ENCODE measurements at places on chromosomes 5 and 9.

DNA sequence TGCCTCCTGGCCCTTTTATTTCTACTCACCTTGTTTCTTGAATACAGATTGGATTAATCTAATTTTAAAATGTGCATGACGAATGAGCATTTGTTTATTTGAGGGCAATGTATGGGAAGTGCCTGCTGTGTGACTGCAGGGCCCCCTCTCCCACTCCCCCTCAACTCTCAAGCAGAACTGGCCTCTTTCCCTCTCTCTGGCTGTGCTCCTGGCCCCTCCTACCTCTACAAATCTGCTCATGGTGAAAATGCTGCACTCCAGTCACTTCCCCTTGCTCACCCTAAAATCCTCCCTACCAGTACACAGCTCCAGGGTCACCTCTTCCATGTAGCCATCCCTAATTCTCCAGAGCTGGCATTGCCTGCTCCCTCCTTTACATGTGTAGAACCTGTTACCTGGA, 17.2 kb upstream of the NDST1 start:
- DNase-seq = no peak

GRCh38 chr5:35979715-35980114, 11.5 kb downstream of the UGT3A1 start:
- no peak for DNase-seq

DNA sequence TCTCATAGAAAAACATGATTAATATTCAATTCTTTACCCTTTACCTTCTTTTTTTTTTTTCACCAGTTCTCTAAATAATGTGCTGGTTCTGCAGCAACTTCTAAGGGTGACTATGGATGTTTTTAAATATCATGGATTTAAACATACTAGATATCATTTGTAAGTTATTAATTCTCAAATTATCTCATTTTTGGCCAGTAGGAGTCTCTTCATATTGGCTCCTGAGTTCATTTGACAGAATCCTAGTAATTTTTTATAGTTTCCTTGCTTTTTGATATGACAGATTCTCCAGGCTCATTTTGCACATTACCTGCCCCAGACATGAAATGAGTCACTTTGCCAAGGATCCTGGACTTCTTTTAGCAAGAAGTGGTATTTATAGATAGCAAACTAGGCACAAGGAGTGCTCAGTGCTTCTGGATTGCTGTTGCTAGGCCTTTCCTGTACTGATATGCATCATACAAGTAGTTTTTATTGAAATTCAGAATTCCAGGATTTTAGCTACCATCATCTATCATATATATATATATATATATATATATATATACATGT, 201.3 kb upstream of the IL12B start:
- peak; percentile 8 for DNase-seq

DNA sequence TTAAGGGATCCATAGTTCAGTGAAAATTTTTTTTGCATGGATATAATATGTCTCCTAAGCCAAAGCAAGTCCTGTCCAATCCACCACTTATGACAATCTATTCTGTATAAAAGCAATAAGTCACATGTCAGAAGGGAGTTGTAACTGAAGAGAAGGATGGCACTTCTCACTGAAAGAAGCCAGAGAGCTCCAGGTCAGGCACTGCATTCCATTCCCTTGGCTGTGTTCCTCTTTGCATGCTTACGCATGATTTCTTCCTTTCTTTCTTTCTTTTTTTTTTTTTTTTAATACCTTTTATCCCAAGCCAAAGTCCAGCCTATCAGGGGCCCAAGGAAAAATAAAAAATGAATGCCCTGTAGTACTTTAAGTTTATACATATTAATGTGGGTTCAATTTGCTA, 39.8 kb downstream of the MAMDC2 start:
- no peak for DNase-seq

DNA sequence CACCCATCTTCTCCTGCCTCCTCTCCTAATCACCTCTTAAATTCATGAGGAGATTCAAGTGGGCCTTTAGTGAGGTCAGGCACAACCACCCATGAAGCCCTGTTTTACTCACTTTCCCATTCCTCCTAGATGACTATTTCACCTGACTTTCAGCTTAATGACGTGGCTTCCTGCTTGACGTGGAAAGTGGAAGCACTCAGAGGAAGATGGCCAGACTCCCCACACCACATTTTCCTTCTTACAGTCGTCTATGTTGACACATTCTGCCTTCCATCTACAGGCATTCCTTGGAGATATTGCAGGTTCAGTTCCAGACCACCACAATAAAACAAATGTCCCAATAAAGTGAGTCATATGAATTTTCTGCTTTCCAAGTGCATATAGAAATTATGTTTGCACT, 146.4 kb upstream of the TAS2R1 start:
- DNase-seq = no peak

- no peak for DNase-seq
Observed at GRCh38 chr5:31867219-31867618, 228.3 kb downstream of the PDZD2 start.

GRCh38 chr5:112914584-112914983, 7.4 kb downstream of the REEP5 start:
- DNase-seq = no peak

DNA sequence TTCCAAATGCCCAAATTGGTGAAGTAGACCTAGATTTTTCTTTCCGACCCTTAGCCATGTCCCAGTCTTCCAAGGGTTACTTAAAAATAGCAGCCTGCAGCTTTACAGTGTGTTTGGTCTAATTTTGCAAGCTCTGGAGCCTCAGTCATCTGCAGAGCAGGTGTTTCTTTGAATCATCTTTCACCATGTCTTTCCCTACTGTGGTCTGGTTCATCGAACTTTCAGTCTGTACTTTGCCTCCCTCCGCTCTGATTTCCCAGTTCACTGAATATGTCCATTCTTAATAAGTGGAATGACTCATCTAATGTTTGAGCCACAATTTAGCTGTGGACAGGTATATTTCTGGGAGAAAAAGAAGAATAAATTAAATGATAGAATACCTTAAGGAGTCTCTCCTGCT, 1060.7 kb downstream of the EFNA5 start:
- no peak for DNase-seq

GRCh38 chr9:92048924-92049625, 66.1 kb downstream of the SPTLC1 start:
- no peak for DNase-seq

GRCh38 chr5:124655251-124655917, 91.1 kb downstream of the ZNF608 start:
- no peak for DNase-seq

DNA sequence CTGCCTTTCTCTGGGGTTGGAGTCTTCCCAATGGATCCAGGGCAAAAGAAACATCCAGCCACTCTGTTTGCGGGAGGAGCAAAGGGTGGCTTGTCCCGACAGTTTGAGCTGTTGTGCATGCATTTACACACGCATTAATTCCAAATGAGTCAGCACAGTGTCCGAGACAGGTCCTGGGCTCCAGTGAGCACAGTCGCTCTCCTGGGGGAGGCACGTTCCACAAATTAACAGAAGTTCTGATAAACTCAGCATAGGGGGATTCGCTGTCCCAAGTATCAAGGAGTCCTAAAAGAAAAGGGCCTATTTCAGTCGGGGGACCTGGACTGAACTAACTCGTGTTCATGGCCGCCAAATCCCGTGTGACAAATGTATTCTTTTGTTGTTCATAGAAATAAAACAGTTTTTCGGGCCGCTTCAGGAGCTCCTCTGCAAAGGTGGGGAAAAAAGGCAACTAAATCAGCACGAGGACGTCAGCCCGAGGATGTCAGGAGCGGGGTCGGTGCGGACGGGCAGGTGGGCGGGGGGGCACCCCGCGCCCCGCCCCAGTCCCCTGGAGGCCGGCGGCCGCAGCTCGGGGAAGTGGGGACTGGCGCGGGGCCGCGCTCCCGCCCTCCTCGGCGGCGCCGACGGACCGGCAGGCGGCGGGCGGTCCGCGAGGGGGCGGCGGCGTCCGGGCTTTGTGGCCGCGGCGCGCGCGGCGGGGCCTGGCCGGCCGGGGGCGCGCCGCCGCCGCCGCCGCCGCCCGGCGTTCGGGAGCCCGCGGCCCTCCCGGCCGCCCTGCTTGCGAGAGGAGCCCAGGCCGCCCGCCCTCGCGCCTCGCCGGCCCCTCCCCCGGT, at the start of gene MSANTD3:
MSANTD3 (plus strand) TSS at position 614 of the 836 bp plus-strand sequence. CDS start 14,796 bp downstream, outside the sequence.
- DNase-seq = no peak

GRCh38 chr9:16744394-16744793, 126.1 kb downstream of the BNC2 start:
- no peak for DNase-seq

- no peak for DNase-seq
Observed at GRCh38 chr5:123936548-123936947, 424.6 kb downstream of the CSNK1G3 start.

- DNase-seq = peak; percentile 24
Observed at GRCh38 chr5:122312591-122313406, 762 bp downstream of the SNCAIP start.

DNA sequence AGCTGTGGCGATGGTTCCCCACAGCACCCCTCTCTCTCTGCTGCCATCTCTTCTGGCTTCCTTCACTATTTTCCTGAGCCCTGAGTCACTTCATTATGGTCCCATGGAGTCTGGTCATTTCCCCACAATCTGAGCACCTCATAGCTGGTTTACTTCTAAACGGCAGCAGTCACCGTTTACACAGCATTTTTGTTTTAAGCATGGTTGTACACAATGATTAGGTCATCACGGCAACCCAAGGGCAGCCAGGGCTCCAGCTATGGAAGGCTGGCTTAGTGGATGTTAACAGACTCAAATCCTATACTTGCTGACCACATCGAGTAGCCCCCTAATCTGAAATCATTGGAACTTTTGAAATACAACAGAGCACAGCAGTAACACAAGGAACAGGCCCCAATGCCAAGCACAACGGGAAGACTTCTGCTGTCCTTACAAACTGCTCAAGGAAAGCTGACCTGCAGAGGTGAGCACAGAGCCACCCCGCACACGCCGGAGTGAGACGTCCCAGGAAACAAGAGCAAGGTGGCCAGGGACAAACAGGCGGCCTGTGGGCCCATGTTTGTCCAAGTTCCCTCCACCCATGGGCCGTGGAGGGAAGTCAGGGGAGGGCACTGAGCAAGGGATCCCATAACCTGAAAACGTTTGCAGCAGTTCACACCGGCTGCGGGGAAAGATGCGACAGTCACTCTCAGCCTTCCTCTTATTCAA, 22.9 kb downstream of the CAMSAP1 start:
- no peak for DNase-seq

DNA sequence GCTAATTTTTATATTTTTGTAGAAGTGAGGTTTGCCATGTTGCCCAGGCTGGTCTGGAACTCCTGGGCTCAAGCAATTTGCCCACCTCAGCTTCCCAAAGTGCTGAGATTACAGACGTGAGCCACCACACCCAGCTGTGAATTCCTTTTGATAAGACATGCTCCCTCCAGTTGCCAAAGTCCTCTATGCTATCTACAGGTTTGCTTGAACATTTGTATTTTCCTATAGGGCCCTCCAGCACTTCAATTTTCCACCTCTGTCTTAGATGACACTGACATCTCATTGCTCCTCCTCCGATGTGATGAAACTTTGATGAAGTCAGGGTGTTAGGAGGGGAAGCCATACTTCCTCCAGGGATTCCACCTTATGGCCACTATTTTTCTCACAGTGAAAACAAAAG, 25.2 kb upstream of the CTSV start:
- no peak for DNase-seq

- DNase-seq = no peak
Observed at GRCh38 chr9:82805027-82805426, 257.9 kb downstream of the RASEF start.

DNA sequence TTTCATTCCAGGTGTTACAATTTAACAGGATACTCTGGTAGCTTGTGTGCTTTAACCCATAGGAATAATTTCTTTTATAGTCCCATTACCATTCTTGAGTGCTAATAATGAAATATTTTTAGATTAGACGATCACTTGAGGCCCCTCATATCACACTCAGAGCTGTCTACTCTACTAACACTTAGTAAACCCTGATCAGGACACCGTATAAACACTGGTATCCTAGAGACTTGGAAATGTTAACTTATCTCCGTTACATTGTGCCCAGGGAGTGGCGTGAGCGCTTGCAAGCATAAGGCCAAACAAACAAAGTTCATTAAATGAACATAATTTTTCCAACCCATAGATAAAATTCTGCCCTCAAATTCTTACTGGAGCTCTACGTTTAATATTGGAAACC, 42.2 kb upstream of the RFX3 start:
- DNase-seq = no peak

- no peak for DNase-seq
Observed at GRCh38 chr5:61333321-61333953, 1.4 kb downstream of the ZSWIM6 start.

DNA sequence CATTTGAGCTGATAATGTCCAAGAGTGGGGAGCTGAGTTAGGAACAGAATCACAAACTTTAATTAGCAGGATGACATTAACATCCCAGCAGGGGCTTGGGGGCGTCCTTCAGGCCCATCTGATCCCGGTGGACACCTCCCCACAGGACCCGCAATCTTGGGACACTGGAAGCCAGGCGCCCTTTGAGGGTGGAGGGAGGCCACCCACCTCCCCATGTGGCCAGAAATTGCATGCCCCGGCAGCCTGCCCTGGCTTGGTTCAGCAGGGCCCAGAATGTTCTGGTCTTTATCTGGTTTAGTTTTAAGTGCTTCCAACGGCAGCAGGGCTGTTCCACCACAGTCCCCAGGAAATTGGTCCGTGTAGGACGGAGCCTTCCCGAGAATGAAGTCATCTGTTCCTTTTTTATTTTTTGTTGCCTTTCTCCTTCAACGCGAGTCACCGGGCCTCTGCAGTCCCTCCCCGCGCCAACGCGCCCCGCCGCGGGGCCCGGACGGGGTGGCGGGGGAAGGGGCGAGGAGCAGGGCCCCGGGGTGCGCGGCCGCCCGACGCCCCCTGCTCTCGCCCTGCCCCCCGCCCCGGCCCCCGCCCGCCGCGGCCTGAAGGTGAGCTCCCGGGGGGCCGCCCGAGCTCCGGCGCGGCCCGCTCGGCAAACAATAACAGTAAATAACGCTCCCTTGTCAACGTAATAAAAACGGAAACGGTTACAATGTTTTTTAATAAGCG, 207.9 kb downstream of the C9orf50 start:
- peak; percentile 72 for DNase-seq

GRCh38 chr5:113663879-113664541, 150.5 kb downstream of the YTHDC2 start:
- no peak for DNase-seq

- DNase-seq = no peak
Observed at GRCh38 chr5:149838881-149839739, 105.5 kb downstream of the PDE6A start.

- no peak for DNase-seq
Observed at GRCh38 chr5:80881726-80882125, 78.4 kb upstream of the RASGRF2 start.

DNA sequence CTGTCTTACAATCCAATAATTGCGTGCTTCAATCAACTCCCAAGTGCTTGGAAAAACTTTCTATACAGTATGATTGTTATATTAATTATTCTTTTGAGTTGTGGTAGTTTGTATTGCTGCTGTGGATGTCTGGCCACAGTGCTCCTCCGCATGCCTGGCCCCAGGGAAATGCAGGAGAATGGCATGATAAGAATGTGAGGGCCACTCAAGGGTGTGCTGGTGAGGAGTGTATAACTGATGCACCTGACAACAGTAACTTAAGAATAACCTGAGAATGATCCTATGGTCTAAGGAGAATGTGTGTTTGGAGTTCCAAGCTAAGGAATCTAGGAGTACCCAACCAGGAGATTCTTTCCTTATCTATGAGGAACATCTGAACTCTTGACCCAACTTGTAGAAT, 152.9 kb upstream of the APC start:
- DNase-seq = no peak
